ENCODE measurements at places on chromosomes 2 and 18.

- no peak for DNase-seq
Observed at GRCh38 chr2:5175231-5175630, 517.0 kb upstream of the SOX11 start.

DNA sequence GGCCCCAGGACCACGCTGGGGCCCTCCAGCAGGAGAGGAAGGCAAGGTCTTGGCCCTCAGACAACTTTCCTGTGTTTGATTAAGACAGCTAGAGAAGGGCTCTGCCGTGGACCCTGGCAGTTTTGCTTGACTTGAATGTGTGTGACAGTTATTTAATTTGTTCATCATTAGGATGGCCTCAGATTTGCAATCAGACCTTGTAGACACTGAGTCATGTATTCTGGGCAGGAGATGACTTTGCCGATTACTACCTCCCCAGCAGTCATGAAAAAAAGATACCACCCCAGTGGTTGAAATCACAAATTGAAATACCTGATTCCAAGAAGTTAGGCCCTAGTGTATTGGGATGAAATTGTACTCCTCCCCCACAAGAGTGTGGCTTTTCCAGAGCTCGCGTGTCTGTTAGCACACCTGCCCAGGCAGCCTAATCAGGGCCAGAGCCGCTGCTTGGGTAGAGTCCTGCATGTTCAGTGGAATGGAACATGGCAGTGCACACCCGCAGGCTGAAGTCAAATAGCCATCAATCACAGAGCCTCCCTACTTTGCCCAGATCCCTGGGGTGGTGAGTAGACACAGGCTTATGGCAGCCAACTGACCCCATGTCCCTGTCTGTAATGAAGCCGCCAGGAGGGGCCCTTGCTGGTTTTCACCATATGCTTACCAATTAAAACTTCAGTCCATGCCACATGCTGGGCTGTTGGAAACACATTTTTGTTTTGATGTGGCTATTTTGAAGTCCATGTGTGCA is 122.5 kb downstream of the TPGS2 start:
- DNase-seq = no peak

DNA sequence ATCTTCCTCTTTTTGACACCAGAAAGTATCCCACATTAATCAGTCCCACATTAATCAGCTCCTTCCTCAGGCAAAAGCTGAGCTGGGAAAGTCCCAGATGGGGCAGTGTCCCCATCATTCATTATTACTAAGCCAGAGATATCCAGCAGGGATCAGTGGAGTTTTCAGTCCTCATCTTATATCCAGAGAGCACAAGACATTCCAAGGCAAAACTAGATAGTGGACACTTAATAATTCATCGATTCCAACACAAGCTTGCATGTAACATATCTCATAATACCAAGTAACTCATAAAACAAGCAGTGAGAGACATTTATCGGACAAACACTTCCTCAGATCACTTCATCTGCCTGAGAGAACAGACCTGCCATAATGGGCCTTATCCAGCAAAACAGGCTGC is 53.1 kb downstream of the MCFD2 start:
- DNase-seq = no peak

DNA sequence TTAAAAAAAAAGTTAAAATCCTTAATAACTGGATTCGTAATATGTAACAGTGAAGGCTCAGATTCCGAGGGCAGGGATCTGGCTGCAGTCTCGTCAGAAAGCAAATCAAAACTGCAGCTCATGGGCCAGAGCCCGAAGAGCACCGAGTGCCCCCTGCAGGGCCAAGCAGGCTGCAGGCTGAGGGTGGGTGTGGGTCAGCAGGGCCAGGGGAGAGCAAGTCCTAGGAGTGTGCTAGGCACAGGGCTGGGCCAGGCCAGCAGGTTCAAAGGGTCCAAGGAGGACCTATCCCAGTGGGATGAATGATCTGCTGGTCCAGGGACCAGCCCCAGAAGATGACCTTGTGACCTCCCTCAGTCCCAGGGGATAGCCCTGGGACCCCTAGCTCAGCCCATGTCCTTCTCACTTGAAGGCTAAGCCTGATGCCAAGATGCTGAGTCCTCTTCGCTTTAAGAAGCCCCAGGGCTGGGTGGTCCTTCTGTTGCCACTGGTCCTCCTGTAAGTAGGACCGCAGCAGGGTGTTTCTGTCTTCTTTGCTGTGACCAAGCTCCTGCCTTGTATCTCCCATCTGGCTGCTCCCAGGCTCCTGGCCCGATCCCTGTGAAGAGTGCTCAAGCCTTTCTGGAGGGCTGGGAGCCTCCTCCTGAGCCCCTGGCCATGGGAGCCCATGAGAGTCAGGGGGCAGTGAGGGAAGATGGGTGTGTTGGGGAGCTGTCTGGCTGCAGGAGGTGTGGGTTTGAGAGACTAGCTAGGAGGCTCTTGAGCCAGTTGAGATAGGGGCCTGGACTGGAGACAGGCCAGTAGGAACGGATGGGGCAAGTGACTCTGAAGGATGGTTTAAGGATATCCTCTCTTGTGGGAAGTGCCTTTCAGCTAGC is 150.7 kb downstream of the DYSF start:
- DNase-seq = no peak

- no peak for DNase-seq
Observed at GRCh38 chr2:46490521-46491141, 11.3 kb downstream of the TMEM247 start.

- DNase-seq = no peak
Observed at GRCh38 chr2:69645921-69646320, 2.4 kb upstream of the AAK1 start.

DNA sequence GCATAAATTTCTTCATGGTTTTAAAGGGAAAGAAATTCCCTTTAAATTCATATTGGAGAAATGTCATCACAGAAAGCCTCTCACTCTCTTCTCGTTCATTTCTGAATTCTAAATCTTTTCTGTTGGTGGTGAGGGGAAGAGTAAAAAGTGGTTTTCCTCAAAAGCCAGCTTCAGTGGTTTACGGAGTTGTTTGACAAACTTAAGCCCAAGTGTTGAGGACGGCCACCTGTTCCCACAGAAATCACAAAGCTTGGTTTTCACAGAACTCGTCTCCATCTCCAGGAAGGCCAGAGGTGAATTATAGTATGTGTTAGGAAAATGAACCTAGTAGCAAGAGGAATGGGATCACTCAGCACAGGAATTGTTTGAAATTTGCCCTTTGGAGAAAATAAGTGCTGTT is 316.2 kb downstream of the PDE11A start:
- no peak for DNase-seq

DNA sequence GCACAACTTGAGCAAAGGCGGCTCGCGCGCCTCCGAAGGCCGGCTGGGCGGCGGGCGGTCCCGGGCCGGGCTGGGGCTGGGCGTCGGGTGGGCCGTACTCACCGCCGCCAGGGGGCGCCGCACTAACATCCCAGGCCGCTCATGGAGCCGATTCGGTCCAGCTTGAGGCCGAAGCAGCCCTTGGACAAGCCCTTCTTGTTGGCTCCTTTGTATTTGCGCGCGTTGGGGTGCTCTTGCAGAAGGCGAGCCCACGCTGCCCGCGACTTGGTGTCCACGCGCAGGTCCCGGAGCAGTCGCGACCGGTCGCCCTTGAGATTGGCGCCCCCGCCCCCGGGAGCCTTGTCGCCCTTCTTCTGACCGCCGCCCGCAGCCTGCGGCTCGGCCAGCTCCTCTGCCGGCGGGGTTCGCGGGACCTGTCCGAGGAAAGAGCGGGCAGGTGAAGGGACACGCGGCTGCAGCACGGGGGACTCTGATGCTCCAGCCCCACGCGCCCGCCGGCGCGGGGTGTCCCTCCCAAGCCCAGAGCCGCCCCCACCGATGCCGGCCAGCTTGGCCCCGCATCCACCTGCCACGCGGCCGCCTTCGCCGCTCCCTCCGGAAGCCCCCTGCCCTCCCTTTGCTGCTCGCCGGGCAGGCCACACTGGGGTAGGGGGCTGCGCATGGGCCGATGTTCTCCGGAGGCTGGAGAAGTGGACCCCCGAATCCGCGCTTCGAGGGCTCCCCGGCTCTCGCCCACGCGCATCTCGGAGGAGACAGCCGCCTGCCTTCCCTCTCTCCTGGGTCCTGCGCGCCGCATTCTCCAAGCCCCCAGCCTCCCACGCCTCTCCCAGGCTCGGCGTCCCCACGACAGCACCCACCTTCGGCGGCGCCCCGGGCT is 655 bp downstream of the NPPC start:
- DNase-seq = peak; percentile 70

DNA sequence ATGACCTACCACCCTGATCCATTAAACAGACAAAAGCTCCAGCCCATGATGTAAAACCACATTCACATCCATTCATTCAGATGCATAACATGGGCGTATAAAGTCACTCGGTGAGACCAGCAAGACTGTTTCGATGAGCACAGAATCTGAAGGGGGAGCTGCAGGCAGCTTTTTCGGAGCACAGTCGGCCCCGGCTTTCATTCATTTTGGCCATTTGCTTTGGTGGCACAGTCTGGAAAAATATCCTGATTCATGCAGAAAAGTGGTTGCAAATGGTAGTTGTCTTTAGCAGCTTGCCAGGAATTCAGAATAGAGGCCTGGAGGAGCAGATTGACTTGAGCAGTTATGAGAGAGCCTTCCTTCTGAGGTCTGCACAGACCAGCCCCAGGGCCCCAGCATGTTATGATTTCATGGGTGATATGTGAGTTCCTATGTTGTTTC is 11.2 kb downstream of the ARID5A start:
- no peak for DNase-seq

GRCh38 chr18:45755934-45756333 is 32.0 kb downstream of the SLC14A1 start:
- no peak for DNase-seq

GRCh38 chr2:216698895-216699294 is 3.5 kb upstream of the IGFBP5 start:
- DNase-seq = no peak

- no peak for DNase-seq
Observed at GRCh38 chr2:206193671-206194357, 34.1 kb downstream of the EEF1B2 start.

DNA sequence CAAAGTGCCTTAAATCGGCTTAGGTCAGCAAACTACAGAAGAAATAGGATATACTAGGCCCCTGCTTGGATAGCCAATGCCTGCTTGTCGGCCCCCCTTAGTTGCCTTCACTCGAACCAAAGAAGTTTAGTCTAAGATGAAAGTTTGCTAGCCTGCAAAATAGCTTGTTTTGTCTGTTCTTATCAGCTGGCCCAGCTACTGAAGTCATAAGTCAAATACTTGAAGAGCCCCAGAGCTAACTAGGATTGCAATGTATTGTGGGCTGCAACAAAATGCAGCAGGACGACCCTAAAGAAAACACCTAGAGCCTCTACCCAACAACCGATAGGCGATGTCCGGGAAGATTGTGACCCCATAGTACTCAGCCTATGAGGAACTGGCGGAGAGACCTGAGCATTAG is 183.5 kb upstream of the HS6ST1 start:
- DNase-seq = no peak

- no peak for DNase-seq
Observed at GRCh38 chr2:40343902-40344301, 108.0 kb downstream of the SLC8A1 start.

DNA sequence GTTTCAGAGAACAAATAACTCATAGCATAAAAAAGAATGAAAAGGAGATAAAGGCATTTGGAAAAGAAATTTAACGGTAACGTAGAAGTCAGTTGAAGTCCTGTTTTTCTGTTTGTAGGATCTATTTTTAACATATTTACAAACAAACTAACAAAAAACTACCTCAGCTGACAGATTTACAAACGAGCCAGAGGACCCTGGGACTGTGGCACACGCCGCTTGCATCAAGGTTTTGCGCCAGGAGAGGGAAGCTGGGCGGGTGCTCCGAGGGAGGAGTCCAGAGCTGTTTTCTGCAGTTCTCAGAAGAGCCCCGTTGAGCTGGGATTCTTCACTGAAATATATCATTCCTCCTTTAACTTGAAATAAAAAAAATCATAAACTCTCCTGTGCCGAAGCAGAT is 13.6 kb upstream of the TMEM18 start:
- no peak for DNase-seq

DNA sequence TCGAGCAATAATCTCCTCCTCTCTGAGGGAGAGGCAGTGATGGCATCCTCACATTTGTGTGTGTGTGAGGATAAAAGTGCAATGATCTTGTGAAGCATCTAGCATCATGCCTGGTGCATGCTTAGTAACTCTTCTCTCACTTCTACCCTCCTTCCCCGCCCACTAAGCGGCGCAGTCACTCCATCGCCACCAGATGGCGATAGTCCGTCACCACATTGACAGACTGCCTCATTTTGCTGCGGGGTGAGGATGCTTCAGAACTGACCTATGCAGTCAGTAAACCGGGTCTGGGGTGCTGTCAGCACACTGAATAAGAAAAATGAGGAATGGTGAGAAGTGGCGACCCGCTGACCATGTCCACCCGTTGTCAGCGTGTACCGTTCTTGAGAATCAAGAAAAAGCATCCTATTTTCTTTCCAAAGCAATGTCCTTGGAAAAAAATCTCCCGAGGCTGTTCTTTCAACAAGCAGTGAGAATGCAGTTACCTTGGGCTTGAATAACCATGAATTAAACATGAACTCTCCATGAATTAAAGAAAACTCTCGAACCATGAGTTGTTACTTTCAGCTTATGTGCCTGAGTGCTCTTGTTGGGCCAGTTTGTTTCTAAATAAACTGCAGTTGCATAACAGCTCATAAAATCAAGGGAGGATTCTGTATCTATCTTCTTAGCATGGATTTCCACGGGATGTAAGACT is 37.3 kb upstream of the TMEM177 start:
- peak; percentile 75 for DNase-seq

- no peak for DNase-seq
Observed at GRCh38 chr18:64208516-64208915, 59.6 kb upstream of the LINC00305 start.
